ENCODE measurements at places on chromosomes 2 and 18. TPM values are rescaled to one million over a fixed set of nuclear protein-coding genes. Genes with fewer than 3 reads are reported as not detected.

ADAM23 gene
- 25.0 TPM for total RNA-seq

DNA sequence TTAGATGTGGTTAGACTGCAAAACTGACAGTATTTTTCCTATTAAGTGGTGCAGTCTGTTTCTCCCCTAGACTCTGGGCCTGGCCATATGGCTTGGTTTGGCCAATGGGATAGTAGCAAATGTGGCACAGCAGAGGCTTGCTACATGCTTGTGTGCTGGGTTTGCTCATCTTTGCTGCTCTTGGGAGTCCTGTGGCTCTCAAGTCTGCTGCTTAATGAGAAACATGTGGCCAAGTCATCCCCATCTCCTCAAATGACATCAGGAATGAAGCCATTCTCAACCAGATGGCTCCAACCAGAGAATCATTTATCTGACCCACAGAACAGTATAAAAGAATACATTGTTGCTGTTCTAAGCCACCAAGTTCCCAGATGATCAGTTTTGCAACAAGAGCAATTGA, 57.1 kb upstream of the PAX3 start:
- H3K27ac ChIP-seq = no peak overlapping the region
- no peak overlapping the region for H3K4me3 ChIP-seq
- DNase-seq = no peak
- no peaks in the 10 kb centered on the region for H3K36me3 ChIP-seq
- H3K4me1 ChIP-seq = peaks cover 26% of the 10 kb centered on the region

DNA sequence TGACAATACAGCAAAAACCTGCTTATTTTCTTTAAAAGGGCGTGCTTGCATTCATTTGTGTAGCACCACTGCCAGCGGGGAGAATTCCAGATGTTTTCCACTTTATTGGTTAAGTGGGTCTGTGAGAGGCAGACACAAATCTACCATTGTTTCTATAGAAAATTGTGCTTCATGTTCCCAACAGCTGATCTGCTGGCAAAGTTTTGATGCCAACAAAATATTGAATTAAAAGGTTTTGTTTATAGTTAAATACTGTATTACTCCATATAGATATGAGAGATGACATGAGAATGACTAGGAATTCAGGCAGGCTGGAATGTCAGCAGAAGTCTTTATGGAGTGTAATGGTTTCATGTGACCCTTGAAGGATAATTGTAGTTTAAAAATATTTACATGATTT, 182.7 kb downstream of the MC4R start:
- H3K27ac ChIP-seq = no peak overlapping the region
- H3K36me3 ChIP-seq = no peaks in the 10 kb centered on the region
- no peaks in the 10 kb centered on the region for H3K4me1 ChIP-seq
- no peaks in the 10 kb centered on the region for H3K27me3 ChIP-seq
- no peak overlapping the region for H3K4me3 ChIP-seq

GPR55 gene
- not detected for total RNA-seq

MGAT5 gene
- 98.0 TPM for total RNA-seq

MAL gene
- not detected for total RNA-seq

- H3K4me1 ChIP-seq = no peaks in the 10 kb centered on the region
- no peak overlapping the region for H3K4me3 ChIP-seq
- H3K27ac ChIP-seq = no peak overlapping the region
- H3K27me3 ChIP-seq = no peaks in the 10 kb centered on the region
Measured at GRCh38 chr2:71611781-71612527, 158.6 kb downstream of the DYSF start.

GRCh38 chr2:28185891-28186290, 206.8 kb upstream of the FOSL2 start:
- no peaks in the 10 kb centered on the region for H3K27me3 ChIP-seq
- no peak overlapping the region for H3K4me3 ChIP-seq
- no peak overlapping the region for H3K27ac ChIP-seq
- no peaks in the 10 kb centered on the region for H3K36me3 ChIP-seq

SPOPL gene
- total RNA-seq = 21.3 TPM

- H3K27ac ChIP-seq = no peak overlapping the region
- H3K4me3 ChIP-seq = no peak overlapping the region
- no peaks in the 10 kb centered on the region for H3K27me3 ChIP-seq
- H3K4me1 ChIP-seq = no peaks in the 10 kb centered on the region
- no peak for DNase-seq
Measured at GRCh38 chr18:42228581-42228980, 273.5 kb downstream of the PIK3C3 start.

GRCh38 chr2:206082298-206082843, 3.6 kb downstream of the INO80D start:
- no peaks in the 10 kb centered on the region for H3K27me3 ChIP-seq
- H3K27ac ChIP-seq = no peak overlapping the region
- H3K36me3 ChIP-seq = no peaks in the 10 kb centered on the region
- no peak for DNase-seq

TRIB2 gene
- total RNA-seq = 67.9 TPM

DNA sequence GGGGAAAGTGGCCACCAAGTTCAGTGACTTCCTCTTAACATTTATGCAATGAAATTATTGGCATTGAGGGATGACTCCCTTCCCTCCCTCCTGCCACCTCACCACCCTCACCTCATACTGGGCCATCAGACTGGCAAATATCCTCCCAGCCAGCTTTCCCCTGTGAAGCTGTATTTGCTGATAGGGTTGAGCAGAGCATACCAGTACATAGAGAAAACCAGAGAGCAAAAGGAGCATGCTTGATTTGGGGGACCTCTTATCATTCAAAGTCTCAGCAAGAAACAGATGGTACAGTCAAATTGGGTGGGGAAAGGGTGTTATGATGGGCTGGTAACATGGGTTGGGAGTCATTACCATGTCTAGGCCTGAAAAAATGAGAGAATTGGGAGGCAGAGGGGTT, 19.1 kb upstream of the B3GNT2 start:
- no peak overlapping the region for H3K27ac ChIP-seq
- DNase-seq = no peak
- no peaks in the 10 kb centered on the region for H3K36me3 ChIP-seq
- H3K27me3 ChIP-seq = 0 out of 2 replicates have a peak, but pooled peaks cover 5% of the 10 kb centered on the region
- no peak overlapping the region for H3K4me3 ChIP-seq

DNA sequence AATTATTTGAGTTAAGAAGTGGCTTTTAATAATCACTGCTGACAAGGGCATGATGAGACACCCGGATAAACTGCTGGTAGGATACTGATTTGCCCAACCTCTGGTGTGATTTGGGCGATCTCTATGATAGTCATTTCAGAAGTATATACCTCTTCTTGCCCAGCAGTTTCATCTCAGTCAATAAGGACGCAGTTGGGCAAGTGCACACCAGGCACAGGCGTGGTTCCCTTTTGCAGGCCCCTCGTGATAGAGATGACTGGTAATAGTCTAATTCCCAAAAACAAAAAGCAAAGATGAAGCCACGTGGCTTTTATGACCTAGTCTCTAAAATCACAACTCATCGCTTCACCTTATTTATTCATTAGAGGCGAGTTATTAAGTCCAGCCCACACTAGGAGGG, 246.4 kb downstream of the PRKCE start:
- no peaks in the 10 kb centered on the region for H3K36me3 ChIP-seq
- no peak for DNase-seq
- no peak overlapping the region for H3K4me3 ChIP-seq
- H3K27ac ChIP-seq = no peak overlapping the region

RGPD3 gene
- total RNA-seq = not detected

GRCh38 chr2:152480821-152481399, 145.9 kb downstream of the FMNL2 start:
- DNase-seq = no peak
- no peaks in the 10 kb centered on the region for H3K4me1 ChIP-seq
- H3K36me3 ChIP-seq = no peaks in the 10 kb centered on the region
- H3K27me3 ChIP-seq = no peaks in the 10 kb centered on the region
- H3K27ac ChIP-seq = no peak overlapping the region

GRCh38 chr2:219578811-219579613, 6.9 kb downstream of the INHA start:
- H3K27me3 ChIP-seq = no peaks in the 10 kb centered on the region
- peaks cover 16% of the 10 kb centered on the region for H3K4me1 ChIP-seq
- H3K4me3 ChIP-seq = no peak overlapping the region
- H3K27ac ChIP-seq = no peak overlapping the region
- no peaks in the 10 kb centered on the region for H3K36me3 ChIP-seq

DNA sequence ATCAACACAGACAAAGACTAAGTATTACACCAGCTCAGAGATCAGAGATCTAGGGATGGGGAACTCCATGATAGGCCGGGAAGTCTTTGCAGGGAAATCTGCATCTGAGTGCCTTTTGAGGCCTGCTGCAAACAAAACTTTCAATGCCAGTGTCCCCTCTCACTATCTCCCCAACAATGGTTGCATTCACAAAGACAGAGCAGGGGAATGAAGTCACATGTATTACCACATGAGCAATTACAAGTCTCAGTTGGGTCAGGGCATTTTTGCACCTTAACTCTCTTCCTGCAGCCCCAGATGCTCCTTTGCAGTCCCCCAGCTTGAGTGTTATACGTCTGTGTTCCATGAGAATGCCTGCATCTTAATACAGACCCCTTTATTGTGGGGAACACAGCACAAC, 1.8 kb upstream of the RNF144A start:
- DNase-seq = no peak
- no peaks in the 10 kb centered on the region for H3K27me3 ChIP-seq
- no peak overlapping the region for H3K27ac ChIP-seq
- no peaks in the 10 kb centered on the region for H3K36me3 ChIP-seq
- H3K4me1 ChIP-seq = no peaks in the 10 kb centered on the region
- H3K4me3 ChIP-seq = no peak overlapping the region
